ENCODE measurements at places on chromosomes 12 and 14.

DNA sequence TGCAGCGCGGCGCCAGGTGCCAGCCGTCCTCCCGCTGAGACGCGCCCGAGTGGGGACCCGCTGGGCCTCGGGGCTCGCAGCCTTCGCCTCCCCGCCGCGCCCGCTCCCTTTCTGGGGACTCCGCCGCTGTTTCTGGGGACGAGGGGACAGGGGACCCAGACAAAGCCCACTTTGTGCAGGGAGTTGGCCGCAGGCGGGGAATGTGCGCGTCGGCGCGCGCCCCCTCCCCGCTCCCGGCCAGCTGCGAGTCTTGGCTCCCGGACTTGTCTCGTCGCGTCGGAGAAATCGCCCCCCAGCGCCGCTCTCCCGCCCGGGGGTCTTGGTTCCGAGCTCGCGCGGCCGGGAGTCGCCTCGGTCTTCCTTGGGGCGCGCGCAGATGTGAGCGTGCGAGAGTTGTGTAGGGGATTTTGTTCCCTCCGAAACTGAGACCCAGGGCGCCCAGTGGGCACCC lies 717 bp downstream of the VASH1 start:
- no peak for DNase-seq

DNA sequence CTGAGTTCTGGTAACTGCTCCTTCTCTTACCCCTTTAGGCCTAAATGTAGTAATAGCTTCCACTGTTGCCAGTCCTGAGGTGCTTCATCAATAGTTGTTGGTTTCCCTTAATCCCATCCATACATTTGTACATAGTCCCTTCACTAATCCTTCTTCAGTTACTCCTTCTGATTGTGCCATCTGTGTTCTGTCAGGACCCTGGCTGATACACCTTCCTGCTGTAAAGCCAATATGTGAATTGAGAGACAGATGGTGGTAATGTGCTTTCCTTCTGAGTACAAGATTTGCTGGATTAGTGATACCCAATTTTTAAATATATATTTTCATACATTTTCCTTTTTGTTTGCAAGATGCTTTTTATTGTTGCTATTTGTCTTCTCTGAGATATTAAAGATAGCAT lies 66.4 kb downstream of the OTOGL start:
- DNase-seq = no peak

GRCh38 chr14:76098916-76099675 lies 52.6 kb upstream of the GPATCH2L start:
- no peak for DNase-seq

DNA sequence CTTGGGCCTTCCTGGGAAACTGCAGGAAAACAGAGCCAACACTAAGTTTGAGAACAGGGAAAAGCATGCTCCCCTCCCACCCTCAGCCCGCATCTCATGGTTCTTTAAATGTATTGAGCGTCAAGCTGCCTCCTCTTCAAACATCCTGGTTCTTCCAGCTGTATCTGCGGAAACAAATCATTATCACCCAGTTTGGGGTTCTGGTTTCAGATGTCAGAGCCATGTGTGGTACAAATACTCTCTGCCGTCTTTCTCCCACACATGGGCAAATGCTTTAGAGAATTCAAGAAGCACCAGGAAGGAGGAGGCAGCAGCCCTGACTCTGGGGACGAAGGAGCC lies 29.1 kb downstream of the JDP2 start:
- no peak for DNase-seq

- DNase-seq = peak; percentile 19
Observed at GRCh38 chr14:24481622-24482324, 26.3 kb downstream of the CMA1 start.

DNA sequence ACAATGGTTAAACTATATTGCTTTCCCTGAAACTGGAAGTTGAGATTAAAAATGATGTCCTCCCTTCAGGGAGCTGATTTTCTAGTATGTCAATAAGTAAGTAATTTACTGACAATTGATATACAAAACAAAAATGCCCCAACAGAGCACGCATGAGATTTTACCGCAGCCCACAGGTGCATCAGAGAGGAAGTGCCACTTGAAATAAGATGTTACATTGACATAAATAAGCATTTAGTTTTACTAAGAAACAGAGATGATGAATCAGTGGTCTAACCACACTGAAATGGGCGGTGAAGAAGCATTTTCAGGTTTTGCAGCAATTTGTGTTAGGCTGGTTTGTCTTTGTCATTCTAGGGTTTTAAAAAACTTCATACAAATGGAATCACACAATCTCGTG lies 8.8 kb upstream of the CLECL1 start:
- DNase-seq = peak; percentile 47

DNA sequence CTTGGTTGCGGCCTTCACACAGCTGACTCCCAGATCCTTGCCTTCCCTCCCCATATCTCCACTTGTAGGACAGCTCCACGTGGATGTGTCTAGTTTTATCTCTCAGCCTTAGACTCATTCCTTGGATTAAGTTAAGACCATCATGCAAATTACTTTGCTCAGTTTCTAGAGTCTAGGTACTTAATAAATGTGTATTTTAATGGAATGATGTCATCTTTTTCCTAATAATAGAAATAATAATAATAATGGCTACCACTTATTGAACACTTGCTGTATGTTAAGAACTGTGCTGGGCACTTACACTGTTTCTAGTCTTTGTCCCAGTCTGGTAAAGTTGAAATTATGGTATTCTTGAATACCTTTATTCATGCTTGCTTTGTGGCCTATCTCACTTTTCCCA lies 37.5 kb downstream of the FBXW8 start:
- DNase-seq = no peak

DNA sequence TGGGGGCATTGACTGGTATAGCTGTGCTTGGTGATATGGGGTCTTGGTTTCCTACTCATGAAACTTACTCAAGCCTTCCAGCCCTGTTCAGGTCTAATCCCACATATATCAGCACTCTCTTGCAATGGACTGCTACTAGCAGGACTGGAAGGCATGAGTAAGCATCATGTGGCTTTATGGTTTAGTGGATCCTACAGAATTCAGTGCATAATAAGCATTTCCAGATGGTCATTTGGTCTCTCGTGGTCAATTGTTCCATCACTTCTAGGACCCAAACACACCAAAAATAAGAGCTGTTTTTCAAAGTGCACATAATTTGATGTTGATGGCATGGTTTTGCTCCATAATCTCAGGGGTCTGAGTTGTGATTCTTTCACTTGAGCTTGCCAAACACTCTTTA lies 114.4 kb downstream of the LMNTD1 start:
- no peak for DNase-seq

GRCh38 chr12:14239935-14240872 lies 125.3 kb upstream of the ATF7IP start:
- DNase-seq = no peak

DNA sequence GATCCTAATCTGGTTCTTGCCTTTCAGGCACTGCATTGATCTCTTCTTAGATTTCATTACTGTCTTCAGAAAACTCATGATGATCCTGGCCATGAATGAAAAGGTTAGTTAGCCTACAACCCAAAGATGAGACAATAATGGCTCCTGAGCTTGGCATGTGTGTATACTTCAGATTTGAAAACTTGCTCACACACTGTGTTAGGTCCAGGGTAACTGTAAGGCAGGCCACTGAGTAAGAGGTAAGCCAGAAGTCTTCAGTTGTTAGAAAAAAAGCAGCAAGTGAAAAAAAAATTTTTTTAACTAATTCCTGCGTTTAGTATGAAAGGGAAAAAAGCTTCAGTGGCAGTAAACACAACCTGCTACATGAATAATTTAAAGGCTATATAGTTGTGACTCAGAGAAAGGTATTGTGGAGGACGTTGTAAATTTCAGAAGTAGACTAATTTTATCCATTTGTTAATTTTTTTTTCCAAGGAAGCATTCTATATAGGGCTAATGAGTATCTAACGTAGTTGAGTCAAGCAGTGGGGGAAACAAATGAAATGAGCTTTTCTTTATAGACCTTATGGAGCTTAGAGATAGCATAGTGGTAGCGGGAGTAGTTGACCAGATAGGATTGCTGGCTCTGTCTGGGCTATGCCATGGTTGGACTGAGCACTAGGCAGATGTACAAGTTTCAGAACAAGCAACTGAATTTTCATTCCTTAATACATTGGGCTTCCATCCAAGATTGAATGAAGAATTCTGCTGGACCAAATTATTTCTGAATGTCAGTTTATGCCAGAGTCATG lies 20.5 kb downstream of the TMBIM6 start:
- DNase-seq = no peak

DNA sequence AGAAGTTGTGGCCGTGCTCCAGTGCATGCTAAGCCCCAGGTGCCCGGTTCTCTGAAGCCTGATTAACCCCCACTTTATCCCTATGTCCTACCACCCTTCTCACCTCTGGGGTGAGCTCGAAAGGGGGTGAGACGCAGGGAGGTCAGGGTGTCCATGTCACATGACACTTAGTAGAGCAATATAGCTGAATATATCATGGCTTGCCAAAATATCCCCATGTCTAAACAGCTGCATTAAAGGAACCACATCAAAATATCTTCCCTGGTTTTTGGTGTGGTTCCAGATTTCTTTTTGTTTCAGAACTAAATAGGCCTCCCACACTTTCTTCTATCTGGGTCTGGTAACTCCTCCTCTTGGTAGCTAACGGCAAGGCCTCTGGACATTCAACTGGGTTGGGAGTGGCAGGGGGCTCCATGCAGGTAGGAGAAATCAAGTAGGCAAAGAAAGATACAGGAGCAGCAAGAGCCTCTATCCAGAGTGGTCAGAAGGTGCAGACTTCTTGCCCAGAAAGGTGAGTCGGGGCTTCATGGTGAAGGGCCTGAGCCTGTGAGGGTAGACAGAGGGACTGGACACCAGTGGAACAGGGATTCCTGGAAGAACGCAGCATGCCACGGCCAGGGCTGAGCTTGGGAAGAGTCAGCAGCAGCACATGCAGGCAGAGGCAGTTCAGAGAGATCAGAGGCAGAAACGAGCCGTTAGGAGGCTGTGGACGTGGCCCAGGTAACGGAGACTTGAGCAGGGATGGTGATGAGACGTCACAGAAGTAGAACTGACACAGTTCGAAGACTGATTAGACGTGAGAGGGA lies 202.8 kb upstream of the DIO3 start:
- no peak for DNase-seq

- no peak for DNase-seq
Observed at GRCh38 chr12:62258941-62259630, 1.1 kb upstream of the USP15 start.

DNA sequence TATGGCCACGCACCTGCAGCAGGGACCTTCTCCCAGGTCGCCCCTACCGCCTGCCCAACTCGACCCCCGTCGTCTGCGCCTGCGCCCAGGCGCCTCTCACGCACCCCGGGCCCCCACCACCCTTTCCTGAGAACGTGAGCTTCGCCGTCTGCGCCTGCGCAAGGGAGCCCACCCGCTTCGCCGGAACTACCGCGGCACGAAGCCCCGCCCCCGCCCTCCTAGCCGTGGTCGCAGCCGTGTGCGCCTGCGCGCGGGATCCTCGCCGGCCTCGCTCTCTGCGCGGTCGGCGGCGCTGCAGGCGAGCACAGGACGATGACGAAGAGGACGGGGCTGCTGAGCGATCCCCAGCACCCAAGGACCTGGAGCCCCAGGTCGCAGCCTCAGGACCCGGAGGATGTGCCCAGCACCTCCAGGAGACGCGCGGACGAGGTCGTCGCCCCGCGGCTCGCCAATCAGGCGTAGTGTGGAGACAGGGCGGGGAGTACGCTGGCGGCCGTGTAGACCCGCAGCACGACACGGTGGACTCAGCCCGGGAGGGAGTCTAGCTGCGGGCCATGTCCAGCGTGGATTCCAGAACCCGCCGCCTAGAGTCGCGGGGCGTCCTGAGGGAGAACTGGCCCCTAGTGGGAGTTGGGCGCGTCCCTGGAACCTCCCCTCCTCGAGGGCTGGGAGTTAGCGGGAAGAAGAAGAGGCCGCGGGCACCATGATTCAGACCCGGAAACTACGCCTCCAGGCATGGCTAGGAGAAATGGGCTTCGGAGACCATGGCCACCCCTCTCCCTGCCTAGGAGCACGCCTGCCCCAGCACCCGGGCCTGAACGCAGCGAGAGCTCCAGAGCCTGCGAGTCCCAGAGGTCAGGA lies 1120.8 kb upstream of the TMEM132C start:
- peak; percentile 32 for DNase-seq

DNA sequence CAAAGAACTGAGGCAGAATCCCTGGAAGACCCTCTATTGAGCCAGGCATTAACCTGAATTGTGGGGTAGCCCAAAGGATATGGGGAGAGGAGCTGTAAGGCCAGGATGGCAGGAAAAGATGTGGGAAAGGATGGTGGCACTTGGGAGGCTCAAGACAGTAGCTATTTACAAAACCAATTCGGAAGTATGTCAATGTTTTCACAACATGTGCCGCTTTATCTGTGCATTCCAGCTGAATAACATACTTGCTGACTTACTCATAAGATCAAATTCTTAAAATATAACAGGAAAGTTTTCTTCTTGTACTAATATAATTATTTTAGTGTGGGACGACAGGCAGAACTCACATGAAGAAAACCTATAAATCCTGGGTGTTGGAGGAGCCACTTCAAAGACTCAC lies 10.6 kb downstream of the BBS10 start:
- DNase-seq = no peak
